ENCODE measurements at places on chromosomes 12 and 14. TPM values are rescaled to one million over a fixed set of nuclear protein-coding genes. Genes with fewer than 3 reads are reported as not detected.

GRCh38 chr14:20617138-20618003, 24.1 kb downstream of the OR6S1 start:
- H3K36me3 ChIP-seq: no peaks in the 10 kb centered on the region
- DNase-seq: no peak
- no peak overlapping the region for H3K27ac ChIP-seq
- H3K4me3 ChIP-seq: no peak overlapping the region
- peaks cover 5% of the 10 kb centered on the region for H3K4me1 ChIP-seq

Gene BCL2L14
- not detected for total RNA-seq

Gene ADAMTS20
- total RNA-seq: not detected

DNA sequence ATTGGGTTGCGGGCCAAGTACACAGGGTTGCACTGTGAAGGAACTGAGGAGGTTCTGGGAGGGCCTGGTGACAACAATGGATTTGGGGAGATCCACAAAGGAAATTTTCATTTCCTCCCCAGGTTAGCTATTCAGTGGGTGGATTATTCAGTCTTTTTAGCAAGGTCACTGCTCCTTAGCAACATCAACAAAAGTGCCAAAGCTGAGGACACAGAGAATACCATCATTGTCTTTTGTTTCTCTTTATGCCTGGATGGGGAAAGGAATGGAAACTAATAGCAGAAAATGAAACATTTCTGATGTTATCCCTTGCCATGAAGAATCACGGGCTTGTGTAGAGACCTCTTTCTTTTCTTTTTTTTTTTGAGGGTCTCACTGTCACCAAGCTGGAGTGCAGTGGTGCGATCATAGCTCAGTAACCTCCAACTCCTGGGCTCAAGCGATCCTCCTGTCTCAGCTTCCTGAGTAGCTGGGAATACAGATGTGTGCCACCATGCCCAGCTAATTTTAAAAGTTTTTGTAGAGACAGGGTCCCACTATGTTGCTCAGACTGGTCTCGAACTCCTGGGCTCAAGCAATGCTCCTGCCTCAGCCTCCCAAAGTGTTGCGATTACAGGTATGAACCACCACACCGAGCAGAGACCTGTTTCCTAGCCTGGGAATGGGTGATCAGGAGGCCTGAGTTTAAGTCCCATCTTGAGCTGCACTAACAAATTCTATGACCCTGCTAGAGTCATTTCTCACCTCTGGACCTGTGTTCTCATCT, 6.5 kb downstream of the PPP1R3E start:
- peaks cover 5% of the 10 kb centered on the region for H3K4me1 ChIP-seq
- no peaks in the 10 kb centered on the region for H3K36me3 ChIP-seq
- no peaks in the 10 kb centered on the region for H3K27me3 ChIP-seq
- H3K27ac ChIP-seq: no peak overlapping the region

GRCh38 chr14:92632546-92633273, 115.7 kb downstream of the LGMN start:
- no peaks in the 10 kb centered on the region for H3K36me3 ChIP-seq
- H3K4me1 ChIP-seq: no peaks in the 10 kb centered on the region
- H3K27ac ChIP-seq: no peak overlapping the region

Gene SERPINA5
- total RNA-seq: 19.6 TPM

DNA sequence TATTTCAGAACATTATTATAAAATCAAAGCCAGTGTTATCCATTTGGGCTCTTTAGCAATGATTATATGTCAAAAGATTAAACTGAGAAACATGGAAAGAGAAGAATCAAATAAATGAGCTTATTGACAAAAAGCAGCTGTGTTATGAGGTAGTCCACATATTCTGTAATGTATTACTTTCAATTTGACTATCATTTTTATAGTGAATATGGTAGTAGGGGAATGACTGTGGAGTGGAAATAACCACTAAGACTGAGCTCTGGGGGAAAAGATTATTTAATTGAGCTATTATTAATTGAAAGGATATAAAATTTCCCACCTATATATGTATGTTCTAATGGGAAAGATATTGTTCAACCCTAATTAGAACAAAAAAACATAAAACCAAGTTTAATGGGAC, 381.3 kb downstream of the TMTC2 start:
- no peak overlapping the region for H3K4me3 ChIP-seq
- H3K36me3 ChIP-seq: no peaks in the 10 kb centered on the region

GRCh38 chr12:19185262-19185929, 55.9 kb downstream of the PLEKHA5 start:
- no peaks in the 10 kb centered on the region for H3K27me3 ChIP-seq
- no peak for DNase-seq
- no peak overlapping the region for H3K27ac ChIP-seq
- peaks cover 10% of the 10 kb centered on the region for H3K4me1 ChIP-seq
- H3K4me3 ChIP-seq: no peak overlapping the region

DNA sequence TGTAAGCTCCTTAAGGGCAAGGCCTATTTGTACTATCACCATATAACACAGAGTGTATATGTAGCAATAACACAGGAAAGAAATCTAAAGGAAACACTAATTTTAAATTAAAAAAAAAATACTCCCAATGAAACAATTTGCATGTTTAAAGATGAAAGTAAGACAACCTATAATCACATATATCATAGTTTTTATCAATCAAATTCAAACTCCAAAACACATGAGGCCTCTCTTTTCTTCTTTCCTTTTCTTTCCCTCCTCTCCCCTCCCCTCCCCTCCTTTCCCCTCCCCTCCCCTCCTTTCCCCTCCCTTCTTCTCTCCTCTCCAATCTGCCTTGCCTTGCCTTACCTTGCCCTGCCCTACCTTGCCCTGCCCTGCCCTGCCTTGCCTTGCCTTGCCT, 405.8 kb upstream of the RPL10L start:
- no peaks in the 10 kb centered on the region for H3K4me1 ChIP-seq
- H3K4me3 ChIP-seq: no peak overlapping the region
- no peak overlapping the region for H3K27ac ChIP-seq
- no peak for DNase-seq

DNA sequence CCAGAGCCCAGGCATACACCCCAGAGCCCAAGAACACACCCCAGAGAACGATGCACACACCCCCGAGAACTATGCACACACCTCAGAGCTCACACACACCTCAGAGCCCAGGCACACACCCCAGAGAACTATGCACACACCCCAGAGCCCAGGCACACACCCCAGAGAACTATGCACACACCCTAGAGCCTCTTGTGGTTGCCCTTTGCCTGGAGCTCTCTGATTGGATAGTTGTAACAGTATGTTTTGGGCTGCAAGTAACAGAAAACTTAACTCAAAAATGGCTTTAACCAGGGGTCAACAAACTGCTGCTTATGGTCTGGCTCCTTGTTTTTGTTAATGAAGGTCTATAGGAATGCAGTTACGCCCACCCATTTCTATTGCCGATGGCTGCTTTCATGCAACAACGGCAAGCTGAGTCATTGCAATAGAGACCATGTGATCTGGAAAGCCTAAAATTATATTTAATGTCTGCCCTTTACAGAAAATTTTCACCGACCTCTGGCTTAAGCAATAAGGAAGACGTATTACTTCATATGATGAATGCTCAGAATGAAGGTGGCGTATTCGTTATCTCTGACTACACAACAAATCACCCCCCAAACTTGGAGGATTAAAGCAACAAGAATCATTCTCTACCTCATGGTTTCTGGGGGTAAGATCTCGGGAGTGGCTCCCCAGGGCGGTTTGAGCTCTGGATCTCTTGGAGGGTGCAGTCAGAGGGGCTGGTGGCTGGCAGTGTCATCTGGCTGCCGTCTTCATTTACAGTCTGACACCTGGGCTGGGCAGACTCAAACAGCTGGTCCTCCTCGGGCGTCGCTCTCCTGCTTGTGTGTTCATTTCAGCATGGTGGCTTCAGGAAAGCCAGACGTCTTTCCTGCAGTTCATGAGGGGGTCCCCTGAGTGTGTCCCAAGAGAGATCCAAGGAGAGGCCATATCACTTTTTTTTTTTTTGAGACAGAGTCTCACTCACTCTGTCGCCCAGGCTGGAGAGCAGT, 66.3 kb upstream of the NCOR2 start:
- no peaks in the 10 kb centered on the region for H3K27me3 ChIP-seq
- H3K4me1 ChIP-seq: peaks cover 7% of the 10 kb centered on the region
- no peak for DNase-seq
- no peaks in the 10 kb centered on the region for H3K36me3 ChIP-seq
- no peak overlapping the region for H3K4me3 ChIP-seq

Gene RIMBP2
- total RNA-seq: 5.3 TPM

DNA sequence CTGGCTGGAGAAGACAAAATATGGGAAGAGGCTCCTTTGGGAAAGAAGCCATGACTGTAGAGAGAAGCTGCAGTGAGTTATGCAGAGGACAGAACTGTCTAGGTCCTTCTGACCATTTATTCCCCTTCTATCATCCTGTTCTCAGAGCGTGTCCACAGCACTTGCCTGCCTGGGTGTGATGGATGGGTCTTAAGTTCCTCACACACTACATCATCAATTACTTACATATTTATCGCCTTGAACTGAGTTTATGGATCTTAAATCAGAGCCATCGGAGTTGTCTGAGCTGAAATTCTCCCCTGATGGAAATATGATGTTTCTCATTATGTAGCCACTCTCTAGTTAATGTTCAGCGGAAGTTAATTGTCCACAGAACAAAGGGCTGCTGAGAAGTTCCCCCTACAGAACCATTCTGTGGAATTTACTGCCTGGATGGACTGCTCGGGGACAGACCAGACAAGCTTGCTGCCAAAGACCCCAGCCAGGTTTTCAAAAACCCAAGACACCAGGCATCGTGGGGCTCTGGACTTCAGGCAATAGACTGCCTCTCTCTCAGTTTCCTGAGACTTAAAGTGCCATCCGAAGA, 232.5 kb upstream of the NOS1 start:
- no peaks in the 10 kb centered on the region for H3K4me1 ChIP-seq
- H3K36me3 ChIP-seq: no peaks in the 10 kb centered on the region
- H3K4me3 ChIP-seq: no peak overlapping the region
- H3K27ac ChIP-seq: no peak overlapping the region

- DNase-seq: no peak
- no peaks in the 10 kb centered on the region for H3K4me1 ChIP-seq
- no peaks in the 10 kb centered on the region for H3K27me3 ChIP-seq
- no peak overlapping the region for H3K27ac ChIP-seq
- H3K4me3 ChIP-seq: no peak overlapping the region
Observed at GRCh38 chr12:40158592-40159111, 52.8 kb upstream of the SLC2A13 start.

Gene ACSM4
- total RNA-seq: not detected

GRCh38 chr14:94099006-94099405, 11.5 kb upstream of the IFI27 start:
- no peak for DNase-seq
- no peaks in the 10 kb centered on the region for H3K4me1 ChIP-seq
- no peak overlapping the region for H3K27ac ChIP-seq

Gene TAS2R9
- not detected for total RNA-seq

- no peaks in the 10 kb centered on the region for H3K36me3 ChIP-seq
- no peaks in the 10 kb centered on the region for H3K27me3 ChIP-seq
- H3K4me3 ChIP-seq: no peak overlapping the region
- no peak overlapping the region for H3K27ac ChIP-seq
- DNase-seq: no peak
- H3K4me1 ChIP-seq: peaks cover 4% of the 10 kb centered on the region
Observed at GRCh38 chr12:114274131-114274530, 131.8 kb downstream of the TBX5 start.

GRCh38 chr12:22395666-22396065, 61.2 kb upstream of the ST8SIA1 start:
- no peak overlapping the region for H3K27ac ChIP-seq
- H3K4me3 ChIP-seq: no peak overlapping the region
- no peaks in the 10 kb centered on the region for H3K36me3 ChIP-seq
- H3K27me3 ChIP-seq: no peaks in the 10 kb centered on the region
- no peaks in the 10 kb centered on the region for H3K4me1 ChIP-seq
- DNase-seq: no peak

DNA sequence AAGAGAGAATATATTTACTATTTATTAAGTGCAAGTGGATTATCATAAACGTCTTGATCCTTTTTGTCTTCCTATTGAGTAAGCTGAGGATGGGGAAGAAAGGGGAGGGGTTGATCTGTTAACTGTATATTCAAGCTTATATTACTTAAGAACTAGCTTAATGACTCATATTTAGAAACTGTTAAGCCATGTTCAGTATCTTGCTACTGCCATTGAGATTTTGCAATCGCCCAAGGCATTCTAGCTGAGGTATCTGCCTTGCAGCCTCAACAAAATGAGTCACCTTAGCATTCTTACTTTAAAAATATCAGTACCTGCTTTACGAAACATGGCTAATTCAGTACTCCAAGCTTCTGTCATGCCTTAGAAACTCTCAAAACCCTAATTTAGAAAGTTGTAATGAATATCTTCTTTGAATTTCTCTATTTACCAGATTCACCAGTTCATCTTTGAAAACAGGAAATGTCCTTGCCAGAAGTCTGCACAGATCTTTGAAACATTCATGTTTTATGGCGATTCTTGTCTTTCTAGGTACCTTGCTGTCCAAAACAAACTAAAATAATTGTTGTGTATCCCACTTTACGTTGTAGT, 76.1 kb downstream of the ALG10B start:
- no peaks in the 10 kb centered on the region for H3K4me1 ChIP-seq
- H3K36me3 ChIP-seq: no peaks in the 10 kb centered on the region
- H3K27me3 ChIP-seq: no peaks in the 10 kb centered on the region
- DNase-seq: no peak

DNA sequence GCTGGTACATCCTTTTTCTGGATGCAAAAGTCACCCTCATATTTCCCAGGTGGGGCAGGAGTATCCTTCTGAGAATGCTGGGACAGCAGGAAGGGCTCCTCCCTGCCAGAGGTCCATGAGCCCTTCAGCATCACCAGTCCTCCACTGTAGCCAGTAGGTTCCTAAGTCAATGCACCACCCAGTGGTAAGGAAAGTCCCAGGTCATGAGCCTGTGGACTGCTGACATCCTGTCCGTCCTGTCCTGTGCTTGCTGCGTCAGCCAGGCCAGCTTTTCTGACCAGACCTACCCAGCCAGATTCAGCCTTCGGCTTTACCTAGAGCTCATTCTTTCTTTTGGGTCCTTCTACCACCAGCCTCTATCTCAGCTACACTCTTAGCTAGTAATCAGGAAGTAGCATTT, 23.0 kb upstream of the ACTN1 start:
- no peak for DNase-seq
- no peaks in the 10 kb centered on the region for H3K27me3 ChIP-seq
- no peaks in the 10 kb centered on the region for H3K4me1 ChIP-seq
- no peak overlapping the region for H3K27ac ChIP-seq
- H3K36me3 ChIP-seq: no peaks in the 10 kb centered on the region

DNA sequence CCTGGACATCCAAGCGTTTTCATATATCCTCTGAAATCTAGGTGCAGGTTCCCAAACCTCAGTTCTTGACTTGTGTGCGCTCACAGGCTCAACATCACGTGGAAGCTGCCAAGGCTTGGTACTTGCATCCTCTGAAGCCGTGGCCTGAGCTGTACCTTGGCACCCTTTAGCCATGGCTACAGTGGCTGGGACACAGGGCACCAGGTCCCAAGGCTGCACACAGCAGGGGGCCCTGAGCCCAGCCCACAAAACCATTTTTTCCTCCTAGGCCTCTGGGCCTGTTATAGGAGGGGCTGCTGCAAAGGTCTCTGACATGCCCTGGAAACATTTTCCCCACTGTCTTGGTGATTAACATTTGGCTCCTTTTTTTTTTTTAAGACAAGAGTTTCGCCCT, 11.6 kb upstream of the FAM177A1 start:
- no peaks in the 10 kb centered on the region for H3K36me3 ChIP-seq
- DNase-seq: no peak
- H3K4me3 ChIP-seq: no peak overlapping the region

All from uterus (tissue), 4 donors.